Fibroblast of skin of right biceps (primary cell): ENCODE measurements at places on chromosomes 7 and 10.

DNA sequence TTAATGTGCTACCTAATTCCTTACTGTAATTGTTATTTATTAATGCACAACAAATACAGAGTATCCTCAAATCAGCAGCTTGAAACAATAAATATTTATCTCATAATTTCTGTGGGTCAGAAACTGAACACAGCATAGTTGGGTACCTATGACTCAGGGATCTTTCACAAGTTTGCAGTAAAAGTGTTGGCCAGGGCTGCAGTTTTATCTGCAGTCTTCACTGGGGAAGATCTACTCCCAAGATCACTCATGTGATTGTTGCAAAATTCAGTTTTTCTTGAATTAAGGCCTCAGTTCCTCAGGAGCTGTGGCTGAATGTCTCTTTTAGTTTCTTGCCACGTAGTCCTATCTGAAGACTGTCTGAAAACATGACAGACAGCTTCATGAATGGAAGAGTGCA, 237.8 kb downstream of the ZWINT start:
- DNase-seq: no peak

DNA sequence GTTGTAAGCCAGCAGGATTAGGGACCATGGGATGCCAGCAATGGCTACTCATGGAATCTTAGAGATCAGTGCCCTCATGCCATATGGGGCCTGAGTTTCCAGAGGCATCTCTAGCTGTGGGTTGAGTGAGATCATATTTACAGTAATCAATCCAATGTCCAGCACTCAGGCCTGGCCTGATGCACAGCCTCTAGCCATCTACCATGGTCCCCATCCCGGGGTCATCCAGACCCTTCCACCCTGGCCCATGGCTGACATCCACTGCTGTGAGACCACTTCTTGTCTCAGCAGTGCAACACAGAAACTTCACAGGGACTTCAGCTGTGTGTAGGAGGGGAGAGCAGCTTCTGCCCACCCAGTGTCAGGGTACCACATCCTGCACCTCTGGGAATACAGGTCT, 6.5 kb upstream of the ADCY1 start:
- no peak for DNase-seq

DNA sequence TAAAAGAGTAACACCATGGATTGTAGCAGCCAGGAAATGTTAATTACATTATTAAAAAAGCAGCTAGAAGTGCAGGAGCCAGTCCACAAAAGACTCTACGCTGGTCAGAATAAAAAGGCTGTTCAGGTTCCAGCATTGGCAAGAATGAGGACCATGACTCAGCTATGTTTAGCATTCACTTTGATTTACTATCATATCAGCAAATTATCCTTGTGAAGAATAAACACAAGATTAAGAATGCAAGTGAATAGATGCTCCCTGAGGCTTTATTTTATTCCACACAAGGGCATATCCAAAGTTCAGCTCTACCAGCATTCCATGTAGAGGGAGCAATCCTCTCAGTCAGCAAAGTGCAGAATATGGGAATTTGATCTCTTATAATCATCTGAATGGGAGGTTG, 13.6 kb downstream of the DGKB start:
- DNase-seq: no peak

DNA sequence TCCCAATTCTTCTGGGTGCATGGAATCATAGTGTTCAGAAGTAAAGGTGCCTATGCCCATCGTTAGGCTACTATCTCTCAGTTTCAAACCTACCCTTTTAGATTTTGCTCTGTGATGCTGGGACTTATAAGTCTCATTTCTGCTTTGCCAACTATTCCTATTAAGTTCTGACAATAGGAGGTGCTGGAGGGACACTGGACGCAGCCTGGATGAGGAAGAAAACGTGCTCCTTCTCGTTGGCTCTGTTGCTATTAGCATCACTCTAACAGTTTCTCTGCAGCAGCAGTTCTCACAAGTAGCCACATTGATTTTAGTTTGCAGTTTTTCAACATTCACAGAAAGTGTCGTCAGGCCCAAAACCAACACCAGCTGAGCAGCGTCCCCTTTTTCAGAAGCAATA, 72.4 kb downstream of the ABCC2 start:
- DNase-seq: peak; percentile 69

- DNase-seq: no peak
Measured at GRCh38 chr7:85452674-85453073, 265.8 kb upstream of the SEMA3D start.

DNA sequence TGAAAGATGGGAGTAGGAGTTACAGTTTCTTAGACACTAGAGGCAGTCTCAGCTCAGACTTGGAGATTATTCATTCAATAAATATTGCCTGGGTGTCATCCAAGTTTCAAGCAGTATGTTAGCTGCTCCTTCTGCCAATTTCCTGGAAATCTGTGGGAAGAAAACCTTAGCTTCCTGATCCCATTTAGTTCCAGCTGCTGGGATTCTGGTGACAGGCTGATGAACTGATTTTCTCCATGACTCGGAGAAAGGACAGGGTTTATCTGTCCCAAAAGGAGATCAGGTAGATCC, 95.8 kb downstream of the CLEC2L start:
- peak; percentile 82 for DNase-seq

DNA sequence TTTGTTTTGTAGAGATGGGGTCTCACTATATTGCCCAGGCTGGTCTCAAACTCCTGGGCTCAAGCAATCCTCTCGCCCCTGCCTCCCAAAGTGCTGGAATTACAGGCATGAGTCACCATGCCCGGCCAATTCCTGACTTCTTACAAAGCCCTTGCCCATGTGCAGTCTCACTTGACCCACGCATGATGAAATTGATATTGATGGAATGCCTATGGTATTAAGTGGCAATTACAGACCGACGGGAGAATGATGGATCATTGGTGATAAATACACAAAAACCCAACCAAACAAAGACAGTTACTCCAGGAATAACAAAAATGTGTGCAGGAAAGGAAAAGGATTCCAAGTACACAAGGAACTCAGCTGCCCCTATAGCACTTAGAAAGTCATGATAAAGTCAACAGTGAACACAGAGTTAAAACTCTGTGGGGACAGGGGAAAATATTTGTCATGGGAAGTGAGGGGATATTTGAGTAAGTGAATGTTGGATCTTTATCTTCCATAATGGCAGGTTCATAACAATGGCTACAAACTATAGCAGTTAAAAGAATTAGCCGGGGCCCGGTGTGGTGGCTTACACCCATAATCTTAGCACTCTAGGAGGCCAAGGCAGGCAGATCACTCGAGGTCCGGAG, 21.6 kb downstream of the HIP1 start:
- DNase-seq: peak; percentile 91

DNA sequence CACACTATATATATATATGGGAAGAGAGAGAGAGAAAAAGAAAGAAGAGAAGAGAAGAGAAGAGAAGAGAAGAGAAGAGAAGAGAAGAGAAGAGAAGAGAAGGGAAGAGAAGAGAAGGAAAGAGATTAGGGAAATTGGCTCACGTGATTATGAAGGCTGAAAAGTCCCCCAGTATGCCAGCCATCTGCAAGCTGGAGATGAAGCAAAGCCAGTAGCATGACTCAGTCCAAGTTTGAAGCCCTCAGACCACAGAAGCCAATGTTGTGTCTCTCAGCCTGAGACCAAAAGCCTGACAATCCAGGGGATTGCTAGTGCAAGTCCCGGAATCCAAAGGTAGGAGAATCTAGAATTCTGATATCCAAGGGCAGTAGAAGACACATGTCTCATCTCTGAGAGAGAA, 206.3 kb upstream of the PRSS1 start:
- DNase-seq: peak; percentile 70

- DNase-seq: peak; percentile 30
Measured at GRCh38 chr7:150986099-150986512, 4.7 kb upstream of the NOS3 start.

GRCh38 chr7:90180649-90181048, 26.4 kb downstream of the STEAP1 start:
- no peak for DNase-seq

- DNase-seq: no peak
Measured at GRCh38 chr7:134948246-134948645, 38.1 kb upstream of the AGBL3 start.

DNA sequence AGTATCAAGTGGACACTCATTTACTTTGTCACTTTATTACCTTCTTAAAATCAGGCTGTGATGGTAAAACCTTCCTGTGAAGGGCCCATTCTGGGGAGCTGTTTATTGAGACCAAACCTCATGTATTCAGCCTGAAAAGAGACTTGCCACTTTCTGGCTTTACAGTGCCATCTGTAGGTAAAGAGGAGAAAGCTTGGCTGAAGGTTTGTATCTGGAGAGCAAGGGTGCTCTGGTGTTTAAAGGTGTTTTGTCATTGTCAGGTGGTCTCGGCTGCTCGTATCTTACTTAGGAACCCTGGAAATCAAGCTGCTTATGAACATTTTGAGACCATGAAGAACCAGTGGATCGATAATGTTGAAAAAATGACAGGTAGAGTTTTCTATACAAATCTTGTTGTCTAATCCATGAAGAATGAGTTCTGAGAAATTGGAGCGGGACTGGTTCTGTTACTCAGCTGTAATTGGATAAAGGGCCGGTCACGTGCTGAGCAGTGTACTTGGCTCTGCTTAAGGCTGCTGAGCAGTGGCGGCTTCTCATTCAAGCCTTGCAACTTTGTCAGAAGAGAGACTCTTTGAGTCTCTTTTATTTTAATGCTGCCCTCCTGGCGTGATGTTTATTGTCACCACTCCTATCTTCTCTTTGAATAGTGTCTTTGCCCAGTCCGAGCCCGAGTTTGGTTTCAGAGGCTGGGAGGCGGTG, 46.9 kb downstream of the AP3M1 start:
- peak; percentile 24 for DNase-seq

GRCh38 chr7:92456236-92456635, 9.0 kb downstream of the GATAD1 start:
- DNase-seq: peak; percentile 80

GRCh38 chr7:102024769-102025391, 207.5 kb downstream of the CUX1 start:
- DNase-seq: peak; percentile 6

- no peak for DNase-seq
Measured at GRCh38 chr10:96529634-96530279, 16.0 kb upstream of the TLL2 start.

DNA sequence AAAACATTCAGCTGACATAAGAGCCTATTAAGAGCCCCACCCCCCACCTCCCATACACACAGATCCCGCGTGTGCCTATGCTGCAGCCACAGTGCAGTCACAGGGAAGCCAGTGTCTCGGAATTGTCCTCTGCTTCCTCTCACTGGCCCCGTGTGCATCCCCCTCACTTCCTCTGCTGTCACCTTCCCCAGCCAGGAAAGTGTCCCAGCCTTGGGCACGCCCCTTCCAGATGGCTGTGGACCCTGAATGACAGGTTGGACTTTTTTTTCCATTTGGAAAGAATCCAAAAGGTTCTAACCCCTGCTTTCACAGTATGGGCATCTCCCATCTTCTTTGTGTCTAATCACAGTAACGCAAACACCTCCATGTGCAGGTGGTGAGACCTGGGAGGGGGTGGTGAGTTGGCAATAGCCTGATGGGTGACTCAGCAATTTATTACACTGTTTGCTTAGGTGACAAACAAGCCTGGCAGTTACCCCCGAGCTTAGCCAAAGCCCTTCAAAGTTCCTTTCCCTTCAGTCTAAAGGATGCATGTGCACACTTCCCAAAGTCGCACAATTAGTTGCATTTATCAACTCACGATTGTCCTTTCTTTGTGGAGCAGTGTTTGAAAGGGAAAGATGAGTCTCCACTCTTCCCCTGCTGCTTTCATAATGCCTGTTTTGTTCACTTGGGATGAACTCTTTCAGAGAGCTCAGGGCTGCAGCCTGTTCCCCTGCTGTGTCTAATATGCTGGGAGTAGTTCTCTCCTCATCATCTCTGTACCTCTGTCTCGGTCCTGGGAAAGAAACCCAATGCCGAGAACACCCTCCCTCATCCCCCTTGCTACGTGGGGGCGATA, 67.5 kb upstream of the EFCAB10 start:
- no peak for DNase-seq

GRCh38 chr10:96610817-96611216, 24.0 kb upstream of the TM9SF3 start:
- DNase-seq: no peak

DNA sequence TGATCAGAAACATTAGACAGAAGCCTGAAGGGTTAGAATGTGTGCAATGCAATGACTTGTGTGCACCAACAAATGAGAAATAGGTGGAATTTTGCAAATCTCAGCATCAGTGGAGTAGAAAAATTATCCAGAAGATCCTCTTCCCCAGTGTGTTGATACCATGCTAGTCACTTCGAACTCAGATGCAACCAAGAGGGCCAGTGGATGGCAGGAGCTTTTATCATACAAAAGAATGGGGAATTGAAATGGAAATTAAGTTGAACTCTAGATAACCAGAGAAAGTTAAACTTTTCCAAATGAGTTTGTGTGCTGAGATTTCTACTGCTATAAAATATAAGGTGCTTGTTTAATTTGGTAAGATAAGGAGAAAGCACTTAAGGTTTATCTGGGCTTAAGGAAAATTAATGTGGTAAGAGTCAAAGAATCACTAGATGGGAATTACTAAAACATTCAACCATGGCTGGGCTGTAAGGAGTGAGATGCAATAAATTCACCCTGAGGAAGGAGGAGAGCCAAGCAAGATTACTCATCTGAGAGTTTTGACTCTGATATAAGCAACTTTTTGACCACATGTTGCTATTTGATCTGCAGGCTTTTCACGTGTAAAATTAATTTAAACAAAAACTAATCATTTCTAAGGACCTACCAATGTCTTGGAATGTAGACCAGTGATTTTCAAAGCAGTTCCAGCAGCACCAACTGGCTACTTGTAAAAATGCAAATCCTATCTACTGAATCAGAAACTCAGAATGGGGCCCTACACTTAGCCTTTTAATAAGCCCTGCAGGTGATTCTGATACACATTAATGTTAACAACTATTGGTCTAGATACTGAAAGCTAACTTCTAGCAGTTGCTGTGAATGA, 113.2 kb downstream of the CDC14C start:
- DNase-seq: no peak

GRCh38 chr10:69222157-69223027, 2.3 kb downstream of the HKDC1 start:
- peak; percentile 59 for DNase-seq

DNA sequence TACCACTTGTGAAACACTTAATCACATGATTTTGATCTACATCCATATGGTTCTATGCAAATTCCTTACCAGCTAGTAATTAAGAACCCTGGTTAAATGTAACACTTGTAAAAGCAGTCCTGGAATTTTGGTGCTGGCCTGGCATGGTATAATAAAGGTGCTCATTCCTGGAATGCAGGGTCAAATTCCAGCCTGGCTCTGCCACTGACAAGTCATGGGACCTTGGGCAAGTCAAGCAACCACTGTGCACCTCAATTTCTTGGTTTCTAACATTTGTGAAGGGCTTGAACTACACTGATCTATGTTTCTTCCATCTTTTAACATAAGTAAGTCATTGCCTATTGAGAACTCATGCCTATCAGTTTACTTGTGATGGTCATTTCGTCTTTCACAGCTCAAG, 91.9 kb upstream of the PIK3CG start:
- DNase-seq: no peak

- DNase-seq: no peak
Measured at GRCh38 chr7:2009541-2010001, 223.2 kb downstream of the MAD1L1 start.

GRCh38 chr10:131946321-131946751, 35.4 kb downstream of the BNIP3 start:
- DNase-seq: peak; percentile 83
